ENCODE measurements at places on chromosomes 4 and X.

- DNase-seq = no peak
These were observed 28.7 kb downstream of the TMPRSS11A start for GRCh38 chr4:67934628-67935027.

DNA sequence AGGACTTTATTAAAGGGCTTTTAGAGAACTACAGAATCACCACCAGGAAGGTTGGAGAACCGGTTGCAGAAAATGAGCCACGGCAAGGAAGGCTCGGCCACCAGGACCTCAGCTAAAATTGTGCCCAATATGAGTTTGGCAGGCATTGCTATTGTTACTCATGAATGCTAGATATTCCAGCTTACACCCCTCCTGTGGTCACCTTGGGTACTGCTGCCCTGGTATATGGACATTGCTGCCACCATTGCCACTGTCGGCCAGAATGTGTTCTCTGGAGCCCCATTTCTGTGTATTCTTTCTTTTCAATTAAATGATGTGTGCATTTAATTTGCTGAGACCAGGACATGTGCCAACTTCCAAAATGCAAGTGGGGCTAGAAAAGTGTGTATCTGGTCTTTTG lies 626.7 kb upstream of the BOD1L1 start:
- peak; percentile 40 for DNase-seq

DNA sequence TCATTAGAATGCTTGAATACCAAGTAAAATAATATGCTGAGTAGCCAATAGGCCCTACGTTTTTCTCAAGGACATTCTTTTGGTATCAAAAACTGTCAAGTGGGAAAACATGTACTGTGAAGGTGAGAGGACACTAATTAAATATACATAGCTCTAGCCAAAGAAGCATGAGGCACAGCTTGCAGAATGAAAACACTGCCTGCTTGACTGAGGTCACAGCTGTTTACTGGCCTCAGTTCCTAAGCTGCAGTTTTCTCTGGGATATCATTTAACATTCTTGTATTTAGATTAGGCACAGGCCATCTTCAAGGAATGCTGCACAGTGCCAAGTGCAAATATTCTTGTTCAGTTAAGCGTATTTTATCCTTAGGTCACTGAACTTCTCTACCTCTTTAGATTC lies 78.6 kb downstream of the NAP1L3 start:
- DNase-seq = no peak

DNA sequence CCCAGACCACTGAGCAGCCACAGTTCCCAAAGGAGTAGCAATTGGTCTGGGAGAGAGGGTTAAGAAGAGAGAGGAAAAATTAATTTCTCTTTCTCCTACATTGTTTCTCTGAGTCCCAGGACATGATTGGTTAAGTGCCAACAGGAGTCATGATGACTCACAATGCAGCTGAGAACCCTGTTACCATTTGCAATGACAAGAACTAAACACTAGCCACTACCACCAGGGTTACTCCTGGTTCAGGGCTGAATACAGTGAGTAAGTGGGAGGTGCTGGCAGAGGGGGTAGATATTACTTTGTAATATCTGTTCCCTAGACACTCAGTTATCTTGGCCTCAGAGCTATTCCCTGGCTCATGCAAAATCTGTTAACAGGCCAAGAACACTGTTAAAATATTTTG lies 18.0 kb downstream of the ETDC start:
- no peak for DNase-seq

- no peak for DNase-seq
These were observed 412.1 kb downstream of the ADAM29 start for GRCh38 chr4:175330236-175330635.

Data from hematopoietic multipotent progenitor cell treated with erythropoietin and hydrocortisone succinate and interleukin-3 and kit ligand, for 8 days (in vitro differentiated cells).